ENCODE measurements at places on chromosomes 2 and 18.

DNA sequence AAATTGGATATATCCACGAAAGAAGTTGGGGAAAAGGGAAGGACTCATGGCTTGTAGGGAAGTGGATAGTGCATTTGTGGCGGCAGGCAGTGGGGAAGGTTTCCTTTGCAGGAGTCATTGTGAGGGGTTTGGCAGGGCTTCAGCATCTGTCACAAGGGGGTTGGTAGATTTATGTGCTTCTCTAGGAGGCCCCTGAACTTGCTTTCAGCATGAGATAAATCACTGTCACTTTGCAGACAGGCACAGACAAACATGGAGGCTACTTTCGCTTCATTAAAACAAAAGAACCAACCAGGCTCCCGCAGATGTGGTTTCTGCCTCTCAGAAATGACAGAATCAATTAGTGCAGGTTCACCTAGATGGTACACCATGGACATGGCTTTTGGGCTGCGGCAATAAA, 340.7 kb downstream of the TGIF1 start:
- DNase-seq: no peak

DNA sequence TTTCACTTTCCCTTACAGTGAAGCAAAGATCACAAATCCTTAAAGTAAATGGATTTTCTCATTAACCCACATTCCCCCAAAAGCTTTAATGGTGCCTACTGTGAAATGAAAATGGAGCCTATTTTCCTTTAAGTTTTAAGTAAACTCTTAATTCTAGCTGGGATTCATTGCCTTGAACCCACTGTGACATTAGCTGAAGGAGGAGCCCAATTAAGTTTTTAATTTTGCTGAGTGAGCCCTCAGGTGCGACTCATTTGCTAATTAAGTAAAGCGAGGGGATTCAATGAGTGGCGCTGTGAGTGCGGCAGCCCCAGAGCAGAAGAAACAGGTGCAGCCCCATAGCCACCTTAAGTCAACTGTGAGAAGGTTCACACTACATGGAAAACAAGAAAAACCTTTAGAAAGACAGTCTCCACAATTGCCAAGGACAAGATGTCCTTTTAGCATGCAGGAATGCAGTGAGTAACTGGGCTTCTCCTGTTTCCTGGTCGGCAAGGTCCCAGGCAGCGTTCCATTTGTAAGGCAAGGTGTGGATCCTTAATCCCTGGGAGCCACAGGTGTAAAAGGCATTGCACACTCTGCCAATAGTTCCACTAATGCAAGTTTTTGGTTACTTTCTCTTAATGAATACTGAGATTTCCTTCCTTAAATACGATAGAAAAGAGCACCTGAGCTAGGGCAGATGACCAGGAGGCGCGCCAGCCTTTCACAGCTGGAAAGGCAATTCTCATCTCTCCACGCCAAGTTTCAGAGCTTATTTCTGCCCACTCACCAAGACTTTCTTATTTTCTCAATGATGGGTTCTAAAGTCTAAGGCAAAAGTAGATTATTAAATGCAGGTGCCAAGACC, 87.7 kb downstream of the TMEM18 start:
- DNase-seq: no peak

DNA sequence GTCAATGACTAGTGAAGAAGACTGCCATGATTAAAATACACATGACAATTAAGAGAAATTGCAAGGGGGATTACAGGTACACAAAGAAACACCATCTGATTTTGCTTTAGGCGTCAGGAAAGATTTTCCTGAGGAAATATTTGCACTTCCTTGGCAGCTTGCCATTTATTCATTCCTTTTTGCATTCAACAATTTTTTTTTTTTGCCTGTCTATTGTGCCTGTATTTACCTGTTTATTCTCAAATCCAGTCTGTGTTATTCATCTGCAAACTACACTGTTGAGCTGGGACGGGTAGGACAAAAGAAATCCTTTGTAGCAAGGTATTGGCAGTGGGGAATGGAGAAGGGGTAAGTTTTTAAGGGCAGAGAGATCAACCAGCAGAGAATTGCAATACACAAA, 31.8 kb downstream of the SMAD2 start:
- no peak for DNase-seq

- no peak for DNase-seq
These were observed 71.5 kb downstream of the KLHL14 start for GRCh38 chr18:32701313-32701712.

All from GM10248 (cell line).